Endodermal cell (in vitro differentiated cells): ENCODE measurements at places on chromosomes 13 and 19. TPM values are rescaled to one million over a fixed set of nuclear protein-coding genes. Genes with fewer than 3 reads are reported as not detected.

ZNF682 gene
- 26.6 to 32.6 TPM (median 29.3 TPM) in 3 replicates for total RNA-seq

DNA sequence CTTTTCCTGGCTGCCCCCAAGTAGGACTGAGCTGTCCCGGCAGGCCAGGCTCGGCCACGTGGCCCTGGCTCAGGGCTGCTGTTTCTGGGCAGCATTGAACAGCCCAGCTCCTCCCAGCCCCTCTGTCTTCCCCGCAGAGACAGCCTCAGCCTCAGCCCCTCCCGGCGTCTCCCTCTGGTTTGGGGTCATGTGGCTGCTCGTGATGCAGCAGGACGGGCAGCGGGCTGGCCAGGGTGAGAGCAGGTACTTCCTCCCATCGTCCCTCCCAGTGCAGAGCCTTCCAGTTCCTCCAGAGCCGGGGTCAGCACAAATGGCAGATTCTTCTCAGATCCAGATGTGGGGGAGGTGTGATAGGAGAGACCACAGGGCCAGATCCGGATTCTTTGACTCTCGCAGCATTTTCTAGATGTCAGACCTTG, 114.6 kb downstream of the KDM4B start:
- no peak overlapping the region for H3K4me3 ChIP-seq
- H3K27me3 ChIP-seq: no peaks in the 10 kb centered on the region
- no peak for DNase-seq
- peak overlapping the region; percentile 53 for H3K27ac ChIP-seq
- peaks cover 35% of the 10 kb centered on the region for H3K36me3 ChIP-seq

DNA sequence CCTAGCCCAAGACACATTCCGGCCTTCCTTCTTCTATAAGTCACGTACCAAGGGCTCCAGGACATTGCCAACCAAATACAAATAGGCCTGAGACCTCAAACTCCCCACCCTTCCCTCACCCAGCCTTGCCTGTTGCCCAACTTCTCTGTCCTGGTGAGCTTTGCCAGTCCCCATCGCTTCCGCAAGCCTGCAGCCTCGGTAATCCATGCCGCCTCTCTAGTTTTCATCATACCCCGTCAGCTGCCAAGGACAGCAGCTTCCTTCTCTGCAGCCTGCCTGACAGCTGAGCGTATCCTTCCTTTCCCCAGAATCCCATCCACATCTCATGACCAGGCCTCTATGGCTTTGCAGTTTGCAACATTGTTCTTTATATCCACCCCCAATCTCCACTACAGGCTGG, 36.6 kb upstream of the POMP start:
- DNase-seq: no peak
- no peak overlapping the region for H3K27ac ChIP-seq
- H3K4me3 ChIP-seq: no peak overlapping the region
- H3K27me3 ChIP-seq: peaks cover 1% of the 10 kb centered on the region

DNA sequence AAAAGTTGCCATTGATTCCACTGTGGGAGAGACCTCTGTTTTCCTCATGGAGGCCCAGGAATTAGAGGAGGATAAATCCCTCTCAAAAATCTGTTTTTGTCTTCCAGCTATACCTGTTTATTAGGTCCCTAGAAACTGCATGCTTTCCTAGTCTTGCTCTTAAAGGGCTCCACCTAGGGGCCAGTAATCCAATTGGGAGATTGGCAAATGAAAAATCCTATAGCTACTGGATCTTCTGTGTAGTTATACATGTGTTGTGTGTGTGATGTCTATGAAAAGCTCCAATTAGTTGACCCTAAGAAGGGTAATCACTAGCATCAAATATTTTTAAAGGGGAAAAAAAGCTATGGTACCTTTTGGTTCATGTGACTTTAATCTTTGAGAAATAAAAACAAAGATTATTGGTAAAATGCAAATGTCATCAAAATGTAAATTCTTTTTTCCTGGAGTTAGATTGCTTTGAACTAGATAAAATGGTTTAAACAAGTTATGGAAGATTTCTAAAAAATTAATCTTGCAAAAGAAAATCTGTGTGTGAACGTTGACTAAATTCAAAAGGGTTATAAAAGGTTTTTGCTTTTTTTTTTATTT, 63.4 kb upstream of the C1QTNF9B start:
- H3K4me1 ChIP-seq: no peaks in the 10 kb centered on the region
- H3K27ac ChIP-seq: no peak overlapping the region
- no peaks in the 10 kb centered on the region for H3K27me3 ChIP-seq
- no peak overlapping the region for H3K4me3 ChIP-seq
- H3K36me3 ChIP-seq: no peaks in the 10 kb centered on the region
- peak; percentile 65 for DNase-seq

HMG20B gene
- 82.5 to 106 TPM (median 102 TPM) in 3 replicates for total RNA-seq

GRCh38 chr19:34961775-34962686, 2.0 kb downstream of the ZNF792 start:
- peak; percentile 57 for DNase-seq
- no peaks in the 10 kb centered on the region for H3K27me3 ChIP-seq
- H3K4me3 ChIP-seq: peak overlapping the region; percentile 99
- no peaks in the 10 kb centered on the region for H3K4me1 ChIP-seq
- peaks cover 52% of the 10 kb centered on the region for H3K36me3 ChIP-seq

DNA sequence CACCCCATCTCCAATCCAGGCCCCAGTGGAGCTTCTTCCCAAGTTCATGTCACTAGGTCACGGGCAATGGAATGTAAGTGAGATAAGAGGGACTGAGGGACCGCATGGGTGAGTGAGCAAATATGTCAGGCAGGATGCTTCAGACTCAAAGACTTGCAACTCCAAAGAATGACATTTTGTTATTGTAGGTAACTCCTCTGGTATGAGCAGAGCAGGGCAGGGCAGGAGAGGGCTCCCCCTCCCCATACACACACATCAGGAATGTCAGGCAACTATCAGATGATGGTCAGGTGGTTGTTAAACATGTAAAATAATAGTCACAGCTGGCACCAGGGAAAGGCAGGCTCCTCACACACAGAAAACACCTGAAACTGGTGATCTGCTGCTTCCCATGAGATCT, 10.6 kb downstream of the ERVV-2 start:
- H3K4me3 ChIP-seq: no peak overlapping the region
- no peak overlapping the region for H3K27ac ChIP-seq
- H3K27me3 ChIP-seq: no peaks in the 10 kb centered on the region
- no peaks in the 10 kb centered on the region for H3K4me1 ChIP-seq
- no peak for DNase-seq

GRCh38 chr13:51832471-51833152, 12.4 kb downstream of the TMEM272 start:
- peaks cover 4% of the 10 kb centered on the region for H3K4me1 ChIP-seq
- H3K27ac ChIP-seq: no peak overlapping the region
- H3K4me3 ChIP-seq: no peak overlapping the region
- H3K36me3 ChIP-seq: no peaks in the 10 kb centered on the region

ABCC4 gene
- 93.5 and 119 TPM in 2 replicates for total RNA-seq

ZNF723 gene
- total RNA-seq: not detected in 3 replicates

DNA sequence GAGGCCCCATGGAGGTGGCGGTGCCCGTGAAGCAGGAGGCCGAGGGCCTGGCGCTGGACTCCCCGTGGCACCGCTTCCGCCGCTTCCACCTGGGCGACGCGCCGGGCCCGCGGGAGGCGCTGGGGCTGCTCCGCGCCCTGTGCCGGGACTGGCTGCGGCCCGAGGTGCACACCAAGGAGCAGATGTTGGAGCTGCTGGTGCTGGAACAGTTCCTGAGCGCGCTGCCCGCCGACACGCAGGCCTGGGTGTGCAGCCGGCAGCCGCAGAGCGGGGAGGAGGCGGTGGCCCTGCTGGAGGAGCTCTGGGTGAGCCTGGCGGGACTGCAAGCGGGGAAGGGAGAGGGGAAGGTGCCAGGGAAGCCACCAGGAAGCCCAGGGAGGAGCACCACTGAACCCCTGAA, 5.8 kb downstream of the ZNF444 start:
- H3K27me3 ChIP-seq: no peaks in the 10 kb centered on the region
- H3K36me3 ChIP-seq: peaks cover 11% of the 10 kb centered on the region
- no peak for DNase-seq
- no peaks in the 10 kb centered on the region for H3K4me1 ChIP-seq
- H3K4me3 ChIP-seq: no peak overlapping the region
- no peak overlapping the region for H3K27ac ChIP-seq

SPINT2 gene
- 487 to 495 TPM (median 494 TPM) in 3 replicates for total RNA-seq

LHB gene
- total RNA-seq: 0.59 TPM in 1 of 2 replicates, not detected in the other

MAP2K2 gene
- 169 to 216 TPM (median 191 TPM) in 3 replicates for total RNA-seq

DNA sequence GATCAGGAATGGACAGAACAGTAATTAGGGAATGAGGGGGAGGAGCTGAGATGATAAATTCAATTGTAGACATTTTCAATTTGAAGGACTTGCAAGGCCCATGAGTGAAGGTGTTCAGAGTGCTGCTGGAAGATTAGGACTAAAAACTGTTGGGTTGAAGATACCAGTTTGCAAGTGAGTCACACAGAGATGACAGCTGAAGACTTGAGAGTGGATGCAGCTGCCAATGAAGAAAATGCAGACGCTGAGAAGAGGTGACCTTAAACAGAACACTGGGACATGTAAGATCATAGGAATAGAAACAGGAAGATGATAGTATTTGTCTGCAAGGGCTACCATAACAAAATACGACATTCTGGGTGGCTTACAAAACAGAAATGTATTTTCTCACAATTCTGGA, 1716.5 kb upstream of the SLC10A2 start:
- no peak for DNase-seq
- H3K27ac ChIP-seq: no peak overlapping the region
- no peaks in the 10 kb centered on the region for H3K27me3 ChIP-seq
- H3K4me3 ChIP-seq: no peak overlapping the region
- H3K36me3 ChIP-seq: no peaks in the 10 kb centered on the region
- H3K4me1 ChIP-seq: no peaks in the 10 kb centered on the region

DNA sequence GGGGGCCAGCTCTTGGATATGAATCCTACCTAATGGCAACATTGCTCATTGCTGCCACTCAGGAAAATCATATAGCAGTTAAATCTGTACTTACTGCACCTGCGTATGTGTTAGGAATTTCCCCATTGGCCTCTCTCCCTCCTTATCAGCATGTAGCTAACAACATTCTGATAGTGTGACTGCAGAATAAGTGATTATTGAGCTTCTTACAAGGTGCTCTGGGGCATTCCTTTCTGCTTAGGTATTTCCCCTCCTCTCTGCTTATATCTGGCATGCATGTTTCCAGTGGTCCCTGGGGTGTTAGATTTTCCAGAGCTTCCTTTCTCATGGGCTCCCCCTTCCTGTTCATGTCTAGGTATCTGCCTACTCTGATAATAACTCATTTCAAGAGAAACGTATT, 414.1 kb upstream of the SLITRK1 start:
- peak; percentile 48 for DNase-seq
- H3K4me3 ChIP-seq: no peak overlapping the region
- H3K36me3 ChIP-seq: no peaks in the 10 kb centered on the region
- no peak overlapping the region for H3K27ac ChIP-seq
- H3K4me1 ChIP-seq: no peaks in the 10 kb centered on the region
- no peaks in the 10 kb centered on the region for H3K27me3 ChIP-seq

ZNF223 gene
- total RNA-seq: 2.4 to 9.4 TPM (median 9.3 TPM) in 3 replicates

- no peaks in the 10 kb centered on the region for H3K27me3 ChIP-seq
- no peaks in the 10 kb centered on the region for H3K36me3 ChIP-seq
- H3K27ac ChIP-seq: no peak overlapping the region
- no peak overlapping the region for H3K4me3 ChIP-seq
- no peaks in the 10 kb centered on the region for H3K4me1 ChIP-seq
- DNase-seq: peak; percentile 23
These were observed 45.9 kb upstream of the VSTM2B start for GRCh38 chr19:29479941-29480340.

DNA sequence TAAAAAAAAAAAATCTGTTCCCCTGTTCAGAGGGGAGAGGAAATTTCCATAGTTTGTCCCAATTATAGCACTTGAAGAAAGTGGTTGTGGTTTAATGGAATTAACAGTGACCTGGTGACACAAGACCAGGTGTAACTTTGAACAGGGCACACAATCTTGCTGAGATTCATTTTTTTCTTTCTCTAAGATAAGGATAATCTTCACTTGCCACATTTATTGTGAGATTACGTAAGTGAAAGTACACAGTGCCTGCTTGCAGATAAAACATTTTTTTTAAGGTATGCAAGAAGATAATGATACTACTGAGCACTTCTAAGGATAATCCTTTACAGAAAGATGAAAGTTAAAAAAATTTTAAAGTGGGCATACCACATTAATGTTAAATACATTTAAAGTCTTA, 448.1 kb downstream of the DIAPH3 start:
- no peak overlapping the region for H3K27ac ChIP-seq
- peaks cover 16% of the 10 kb centered on the region for H3K36me3 ChIP-seq
- no peak for DNase-seq
- H3K4me3 ChIP-seq: no peak overlapping the region
- H3K4me1 ChIP-seq: no peaks in the 10 kb centered on the region

DNA sequence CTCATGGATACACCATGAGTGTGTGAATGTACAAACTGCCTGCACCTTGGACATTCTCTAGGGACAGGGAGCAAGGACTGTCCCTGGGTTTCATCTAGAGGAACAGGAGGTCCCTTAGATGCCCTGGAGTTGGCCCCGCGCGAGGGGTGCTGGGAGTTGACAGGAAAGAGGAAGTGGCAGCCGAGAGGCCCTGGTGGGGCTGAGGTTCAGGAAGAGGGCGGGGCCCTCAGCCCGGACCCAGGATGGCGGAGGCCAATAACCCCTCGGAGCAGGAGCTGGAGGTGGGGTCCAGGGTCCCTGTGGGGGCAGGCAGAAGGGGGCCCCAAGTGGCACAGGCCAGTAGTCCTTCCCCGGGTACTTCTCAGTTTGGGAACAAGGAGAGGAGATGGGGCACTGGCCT, 6.9 kb downstream of the PKN1 start:
- no peaks in the 10 kb centered on the region for H3K27me3 ChIP-seq
- H3K27ac ChIP-seq: no peak overlapping the region
- no peak for DNase-seq

SIGLEC5 gene
- not detected in 2 replicates for total RNA-seq

DNA sequence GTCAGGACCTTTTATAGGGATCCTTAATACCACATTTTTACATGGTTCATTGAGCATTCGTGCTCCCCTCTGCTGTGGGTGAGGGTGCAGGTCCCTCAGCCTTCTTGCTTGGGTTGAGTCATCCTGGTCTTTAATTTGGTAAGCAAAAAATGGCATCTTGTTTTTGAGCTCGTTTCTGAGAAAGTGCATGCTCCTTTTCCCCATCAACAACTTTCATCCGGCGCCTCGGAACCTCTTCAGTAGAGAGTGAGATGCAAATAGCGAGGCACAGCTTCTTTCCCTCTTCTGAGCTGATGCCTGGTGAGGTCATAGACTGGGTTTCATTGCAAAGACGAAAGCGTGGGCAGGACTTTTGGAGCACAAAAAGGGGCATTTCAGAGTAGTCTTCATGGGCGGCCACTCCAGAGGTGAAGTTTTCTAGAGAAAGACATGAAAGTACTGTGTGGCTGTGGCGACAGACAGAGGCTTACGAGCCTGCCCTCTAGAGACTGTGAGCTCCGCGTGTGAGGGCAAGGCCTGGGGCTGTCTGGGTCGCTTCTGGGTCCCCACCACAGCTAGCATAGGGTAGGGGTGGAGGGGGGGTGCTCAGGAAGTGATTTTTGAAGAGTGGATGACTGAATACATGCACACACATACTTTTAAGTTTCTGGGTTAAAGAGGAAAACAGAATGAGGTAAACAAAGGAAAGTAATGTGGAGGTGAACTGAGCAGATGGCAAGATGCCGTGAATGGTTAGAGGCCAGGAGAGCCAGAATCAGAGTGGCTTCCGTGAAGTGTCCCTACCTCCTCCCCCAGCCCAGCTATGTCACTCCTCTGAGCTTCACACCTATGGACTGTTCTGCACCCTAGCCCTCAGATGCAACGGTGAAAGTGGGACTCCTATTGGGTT, 44.3 kb downstream of the BBC3 start:
- peaks cover 20% of the 10 kb centered on the region for H3K4me1 ChIP-seq
- no peak for DNase-seq
- no peaks in the 10 kb centered on the region for H3K27me3 ChIP-seq
- no peak overlapping the region for H3K4me3 ChIP-seq
- peaks cover 90% of the 10 kb centered on the region for H3K36me3 ChIP-seq

GRCh38 chr13:60398379-60398891, 1.4 kb downstream of the TDRD3 start:
- H3K4me1 ChIP-seq: peaks cover 11% of the 10 kb centered on the region
- no peak overlapping the region for H3K27ac ChIP-seq
- peak overlapping the region; percentile 87 for H3K4me3 ChIP-seq
- no peaks in the 10 kb centered on the region for H3K27me3 ChIP-seq

PPP1R13L gene
- 17.9 to 117 TPM (median 25.1 TPM) in 3 replicates for total RNA-seq
